Keratinocyte (primary cell): ENCODE measurements at places on chromosomes 16 and 17.

- DNase-seq = no peak
These were observed 1.4 kb upstream of the SLX4 start for GRCh38 chr16:3612510-3613466.

DNA sequence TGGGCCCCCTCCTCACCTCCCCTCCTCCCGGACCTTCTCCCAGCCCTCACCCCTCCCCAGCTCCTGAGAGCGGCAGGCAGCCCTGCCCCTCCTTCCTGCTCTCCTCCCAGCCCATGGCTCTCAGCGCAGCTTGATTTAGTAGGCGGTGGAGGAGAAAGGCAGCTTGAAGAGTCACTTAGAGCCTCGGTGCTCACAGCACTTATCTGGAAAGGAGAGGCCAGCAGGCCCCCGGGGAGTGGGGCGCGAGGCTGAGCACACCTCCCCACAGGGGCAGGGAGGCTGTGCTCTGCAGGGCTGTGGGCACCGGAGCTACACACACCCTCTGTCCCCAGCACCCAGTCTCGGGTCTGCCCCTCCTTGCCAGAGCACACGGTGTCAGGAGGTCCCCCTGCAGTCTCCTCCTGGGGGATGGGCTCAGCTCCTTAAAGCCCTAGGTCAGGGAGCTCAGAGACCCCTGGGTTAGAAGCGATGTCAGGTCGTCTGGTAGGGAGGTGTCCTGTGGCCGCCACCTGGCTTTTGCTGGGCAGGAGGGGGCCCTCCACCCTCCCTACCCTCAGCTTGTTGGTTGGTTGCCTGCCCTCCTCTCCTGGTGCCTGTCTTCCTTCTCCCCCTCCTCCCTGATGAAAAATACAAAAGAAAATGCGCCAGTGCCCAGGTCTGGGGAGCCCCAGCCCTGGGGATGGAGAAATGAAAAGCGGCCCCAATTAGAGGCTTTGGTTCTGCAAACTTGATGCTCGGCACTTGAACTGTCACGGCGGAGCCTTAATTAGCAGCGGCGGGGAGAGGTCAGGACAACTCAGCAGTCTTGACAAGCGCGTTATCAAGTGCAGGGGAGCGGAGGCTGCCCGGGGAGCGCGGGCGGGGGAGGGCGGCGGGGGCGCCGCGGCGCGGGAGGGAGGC, 151.1 kb upstream of the GSE1 start:
- no peak for DNase-seq

DNA sequence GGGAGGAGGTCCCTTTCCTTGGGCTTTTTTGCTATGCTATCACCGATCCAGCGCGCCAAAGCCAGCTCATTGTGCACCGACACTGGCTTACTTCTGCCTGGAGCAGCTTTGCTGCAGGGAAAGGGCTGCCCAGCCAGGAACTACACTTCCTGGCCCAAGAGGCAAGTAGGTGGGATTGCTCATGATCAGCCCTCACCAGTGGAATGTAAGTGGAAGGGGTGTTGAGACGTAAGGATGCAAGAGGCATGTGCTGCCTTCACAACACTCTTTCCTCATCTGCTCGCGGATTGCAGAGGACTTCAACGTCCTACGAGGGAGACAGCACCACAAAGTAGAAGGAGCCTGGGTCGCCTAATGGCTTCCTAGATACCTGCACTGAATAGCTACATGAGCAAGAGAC, 104.3 kb upstream of the FOXF1 start:
- no peak for DNase-seq

DNA sequence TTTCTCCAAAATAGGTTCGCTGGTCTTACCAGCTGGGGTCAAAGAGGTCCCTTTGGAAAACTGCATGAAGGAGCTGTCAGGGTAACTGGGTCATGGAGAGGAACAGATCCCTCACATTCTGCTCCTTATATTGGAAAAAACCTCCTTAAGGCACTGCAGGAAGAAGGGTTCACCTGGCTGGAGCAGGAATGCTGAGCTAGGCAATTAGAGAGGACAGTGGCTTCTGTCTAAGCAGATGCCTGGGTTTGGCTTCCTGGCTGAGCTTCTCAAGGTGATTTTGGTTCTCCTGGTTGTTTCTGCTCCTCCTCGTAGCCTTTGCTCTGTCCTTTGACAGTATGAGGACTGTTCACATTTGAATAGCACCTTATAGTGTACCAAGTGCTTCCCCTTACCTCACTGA, 19.6 kb downstream of the ITGB3 start:
- no peak for DNase-seq

DNA sequence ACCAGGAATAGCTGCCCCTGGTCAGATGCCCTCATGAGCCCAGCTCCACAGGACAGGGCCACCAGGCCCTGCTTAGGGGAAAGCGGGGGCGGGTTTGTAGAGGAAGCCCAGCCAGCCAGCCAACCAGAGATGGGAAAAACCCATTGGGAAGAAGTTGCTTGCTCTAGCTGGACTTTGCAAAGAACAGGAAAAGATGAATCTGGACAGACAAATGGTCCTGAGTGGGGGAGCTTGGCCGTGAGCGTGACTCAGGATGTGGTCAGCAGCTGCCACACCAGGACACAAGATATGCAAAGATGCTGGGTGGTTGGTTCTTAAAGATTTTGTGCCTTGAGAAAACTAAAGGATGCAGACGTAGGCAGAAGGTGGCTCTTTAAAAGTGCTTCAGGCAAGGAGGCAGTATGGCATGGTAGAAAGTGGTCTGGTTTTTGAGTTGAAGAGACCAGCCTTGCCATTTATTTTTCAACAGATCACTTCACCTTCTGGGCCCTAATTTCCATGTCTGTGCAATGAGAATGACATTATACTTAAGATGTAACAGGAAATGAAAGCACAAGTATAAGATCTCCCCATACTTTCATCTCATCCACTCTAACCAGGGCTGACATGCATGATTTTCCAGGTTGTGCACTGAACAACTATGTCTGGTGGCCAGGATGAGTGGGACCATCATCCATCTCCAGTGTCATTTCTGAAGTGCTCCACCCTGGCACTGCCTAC, 27.8 kb upstream of the HEATR6 start:
- no peak for DNase-seq

- no peak for DNase-seq
These were observed 25.3 kb downstream of the CDK5RAP3 start for GRCh38 chr17:47996201-47996600.
